ENCODE measurements at places on chromosomes 2 and 18.

DNA sequence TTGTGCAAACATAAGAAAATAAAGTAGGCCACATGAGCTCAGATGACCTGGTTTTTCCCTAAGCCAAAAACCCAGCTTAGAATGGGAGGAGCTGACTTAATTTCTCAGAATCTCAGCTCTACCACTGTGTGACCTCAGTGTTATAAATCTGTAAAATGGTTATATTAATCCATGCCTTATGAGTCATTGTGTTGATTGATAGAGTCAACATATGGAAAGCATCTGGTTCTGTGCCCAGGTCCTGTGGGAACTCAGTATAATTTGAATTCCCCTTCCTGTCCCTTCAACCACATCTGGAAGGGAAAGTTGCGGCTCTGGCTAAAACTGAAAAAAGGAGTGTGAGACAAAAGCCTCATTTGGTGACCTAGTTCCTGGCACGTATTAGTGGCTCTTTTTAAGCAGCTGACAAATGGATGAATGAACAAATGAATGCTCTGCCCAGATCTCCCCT is 25.7 kb downstream of the TMEM177 start:
- DNase-seq: no peak

- DNase-seq: no peak
These were observed 565 bp downstream of the SP140 start for GRCh38 chr2:230226051-230226551.

- DNase-seq: no peak
These were observed 6.4 kb upstream of the TNS1 start for GRCh38 chr2:218009231-218009630.

DNA sequence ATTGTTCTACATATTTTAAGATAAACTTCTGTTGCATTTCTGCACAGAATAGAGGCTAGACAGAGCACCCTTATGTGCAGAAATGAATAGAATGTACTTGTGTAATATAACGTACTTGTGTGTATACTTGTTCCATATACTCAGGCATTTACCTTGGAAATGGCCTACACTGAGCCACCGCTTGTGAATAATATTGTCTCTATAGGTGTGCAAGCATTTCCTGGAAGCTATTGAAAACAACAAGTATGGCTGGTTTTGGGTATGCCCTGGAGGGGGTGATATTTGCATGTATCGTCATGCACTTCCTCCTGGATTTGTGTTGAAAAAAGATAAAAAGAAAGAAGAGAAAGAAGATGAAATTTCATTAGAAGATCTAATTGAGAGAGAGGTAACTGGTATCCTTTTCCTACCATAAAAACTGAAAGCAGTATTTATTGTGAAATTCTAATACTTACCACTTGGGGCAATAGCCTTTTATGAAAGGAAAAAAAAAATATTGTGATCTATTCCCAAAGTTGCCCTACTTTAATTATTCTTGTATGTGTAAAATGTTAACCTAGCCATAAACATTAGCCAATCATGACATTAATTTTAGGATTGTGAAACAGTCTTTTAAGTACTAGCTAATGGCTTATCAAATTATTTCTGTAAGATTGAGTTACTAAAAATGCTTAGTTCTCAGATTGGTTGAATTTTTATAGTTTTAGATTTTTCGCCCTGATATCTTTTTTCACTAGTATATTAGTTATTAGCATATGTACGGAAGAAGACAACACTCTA is 18.0 kb downstream of the ZC3H15 start:
- DNase-seq: peak; percentile 1

GRCh38 chr2:55158111-55158814 is 73.8 kb downstream of the CLHC1 start:
- no peak for DNase-seq

DNA sequence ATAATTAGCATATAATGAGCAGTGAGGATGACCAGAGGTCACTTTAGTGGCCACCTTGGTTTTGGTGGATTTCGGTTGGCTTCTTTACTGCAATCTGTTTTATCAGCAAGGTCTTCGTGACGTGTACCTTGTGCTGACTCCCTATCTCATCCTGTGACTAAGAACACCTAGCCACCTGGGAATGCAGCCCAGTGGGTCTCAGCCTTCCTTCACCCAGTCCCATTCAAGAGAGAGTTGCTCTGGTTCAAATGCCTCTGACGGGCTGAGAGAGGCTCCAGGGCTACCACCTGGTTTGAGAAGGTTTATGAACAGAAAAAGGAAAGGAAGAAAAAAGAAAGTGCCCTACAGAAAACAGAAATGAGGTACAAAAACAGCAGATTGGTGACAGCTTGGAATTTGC is 738.7 kb downstream of the SOCS6 start:
- DNase-seq: no peak
